Cerebellar nuclear complex (tissue), 1 donor: ENCODE measurements at places on chromosomes 12 and 14.

- DNase-seq = no peak
Observed at GRCh38 chr12:24770821-24771220, 178.1 kb downstream of the BCAT1 start.

GRCh38 chr12:27107986-27108385 is 25.6 kb upstream of the C12orf71 start:
- no peak for DNase-seq

DNA sequence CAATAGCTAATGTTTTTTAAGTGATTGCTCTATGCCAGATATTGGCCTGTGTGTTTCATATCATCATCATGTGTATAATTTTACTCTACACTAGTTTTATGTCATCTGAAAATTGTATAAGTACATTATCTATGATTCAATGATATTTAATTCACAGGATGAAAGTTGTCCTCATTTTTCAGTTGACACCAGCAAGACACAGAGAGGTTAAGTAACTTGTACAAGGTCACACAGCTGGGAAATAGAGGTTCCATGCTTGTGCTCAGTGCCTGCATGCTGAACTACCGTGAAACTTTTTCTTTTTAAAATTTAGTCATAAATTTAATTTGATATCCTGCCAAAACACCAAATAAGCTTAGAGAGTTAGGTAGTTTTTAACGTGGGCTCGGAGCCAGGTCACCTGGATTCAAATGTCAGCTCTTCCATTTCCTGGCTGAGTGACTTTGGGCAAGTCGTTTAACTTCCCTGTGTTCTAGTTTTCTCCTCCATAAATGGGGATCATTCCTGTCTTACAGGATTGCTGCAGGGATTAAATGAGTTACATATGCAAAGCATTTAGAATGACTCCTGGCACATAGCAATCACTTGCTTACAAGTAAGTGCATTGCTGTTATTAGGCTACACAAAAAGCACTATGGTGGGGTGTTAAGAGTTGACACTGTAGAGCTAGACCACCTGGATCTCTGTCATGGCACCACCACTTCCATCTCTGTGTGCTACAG is 183.9 kb downstream of the ETV6 start:
- DNase-seq = no peak

DNA sequence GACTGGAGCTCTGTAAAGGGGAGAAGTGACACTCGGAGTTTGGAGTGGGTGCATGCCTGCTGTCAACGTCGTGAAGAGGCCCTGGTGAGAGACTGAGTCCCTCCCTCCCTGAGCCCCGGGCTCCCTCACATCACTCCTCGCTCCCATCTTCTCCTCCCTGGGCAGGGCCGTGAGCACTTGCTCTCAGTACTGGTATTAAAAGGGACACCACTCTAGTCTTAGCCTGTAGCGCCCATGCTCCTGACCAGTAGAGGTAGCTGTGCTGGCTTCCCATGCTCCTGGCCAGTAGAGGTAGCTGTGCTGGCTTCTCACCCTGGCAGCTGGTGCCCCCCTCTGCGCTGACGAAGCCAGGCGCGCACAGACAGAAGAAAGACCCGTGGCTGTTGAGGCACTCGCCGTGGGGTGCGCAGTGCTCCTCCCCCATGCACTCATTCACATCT is 14.7 kb downstream of the ISCA2 start:
- DNase-seq = no peak

DNA sequence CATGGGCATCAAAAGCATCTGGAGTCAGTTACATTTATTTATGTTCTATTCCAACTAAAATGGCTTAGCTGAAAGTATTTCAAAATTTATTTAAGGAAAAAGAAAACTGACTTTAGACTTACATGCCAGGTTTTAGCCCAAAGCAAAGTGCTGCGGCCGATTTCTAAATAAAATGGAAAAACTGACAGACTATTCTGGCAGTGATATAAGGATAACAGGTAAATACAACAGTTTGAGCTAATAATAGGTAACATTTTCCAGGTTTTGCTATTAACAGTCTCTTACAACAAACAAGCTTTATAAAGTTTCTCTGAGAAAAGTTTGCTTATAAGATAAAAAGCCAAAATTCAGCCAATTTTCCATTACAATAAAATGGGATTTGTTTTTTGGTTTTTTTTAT is 937.2 kb upstream of the FLRT2 start:
- no peak for DNase-seq
